WTC11 (cell line): ENCODE measurements at places on chromosomes 1 and 21.

DNA sequence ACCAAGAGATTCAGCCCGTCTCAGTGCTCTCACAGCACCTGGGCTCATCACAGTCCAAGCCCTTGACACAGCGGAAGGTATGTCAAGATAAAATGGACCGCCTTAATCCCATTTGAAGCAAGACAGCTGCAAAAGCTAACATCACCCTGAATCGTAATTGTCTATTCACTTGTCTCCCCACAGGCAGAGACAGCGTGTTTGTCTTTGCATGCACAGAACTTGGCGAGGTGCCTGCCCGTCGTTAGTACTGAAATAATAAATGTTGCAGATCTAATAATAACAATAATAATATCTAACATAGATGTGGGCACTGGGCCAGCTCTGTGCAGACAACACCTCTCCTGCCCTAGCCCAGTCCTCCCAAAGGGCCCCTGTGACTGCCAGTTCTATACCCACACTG is 271.7 kb downstream of the NPHP4 start:
- no peak for DNase-seq

GRCh38 chr1:171081314-171081753 is 9.4 kb upstream of the FMO3 start:
- no peak for DNase-seq

GRCh38 chr1:155326020-155326526 is 5.4 kb downstream of the RUSC1 start:
- DNase-seq, result no peak

DNA sequence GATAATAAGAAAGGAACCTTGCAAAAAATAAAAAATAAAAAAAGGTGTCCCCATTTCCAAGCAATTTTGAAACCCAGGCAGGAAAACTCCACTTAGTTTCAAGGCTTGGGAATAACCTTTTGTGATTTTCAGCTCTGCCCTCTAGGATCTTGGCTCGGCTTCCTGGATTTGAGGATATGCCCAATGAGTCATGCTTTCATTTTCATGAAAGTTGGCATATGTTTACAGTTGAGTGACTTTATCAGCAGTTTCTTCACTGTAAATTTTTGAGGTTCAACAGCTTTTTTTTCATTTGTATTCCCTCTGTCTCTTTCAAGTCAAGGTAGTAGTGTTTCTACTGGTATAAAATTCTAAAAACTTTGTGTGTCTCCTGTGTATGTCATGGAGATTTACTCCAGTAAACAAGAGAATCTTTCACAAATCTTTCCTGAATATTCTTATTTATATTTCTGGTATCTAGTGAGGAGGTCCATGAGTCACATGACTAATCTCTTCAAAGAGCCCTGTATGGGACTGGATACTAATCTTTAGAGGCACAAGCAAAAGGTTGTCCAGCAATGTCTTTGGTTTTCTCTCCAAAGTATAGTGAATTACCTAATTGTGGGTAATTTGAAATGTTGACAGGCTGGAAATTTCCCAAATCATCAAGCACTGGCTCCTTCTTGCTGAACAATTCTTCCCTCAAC is 335.3 kb downstream of the BRINP2 start:
- no peak for DNase-seq

- DNase-seq, result no peak
Measured at GRCh38 chr1:27521336-27521831, 31.4 kb upstream of the WASF2 start.

DNA sequence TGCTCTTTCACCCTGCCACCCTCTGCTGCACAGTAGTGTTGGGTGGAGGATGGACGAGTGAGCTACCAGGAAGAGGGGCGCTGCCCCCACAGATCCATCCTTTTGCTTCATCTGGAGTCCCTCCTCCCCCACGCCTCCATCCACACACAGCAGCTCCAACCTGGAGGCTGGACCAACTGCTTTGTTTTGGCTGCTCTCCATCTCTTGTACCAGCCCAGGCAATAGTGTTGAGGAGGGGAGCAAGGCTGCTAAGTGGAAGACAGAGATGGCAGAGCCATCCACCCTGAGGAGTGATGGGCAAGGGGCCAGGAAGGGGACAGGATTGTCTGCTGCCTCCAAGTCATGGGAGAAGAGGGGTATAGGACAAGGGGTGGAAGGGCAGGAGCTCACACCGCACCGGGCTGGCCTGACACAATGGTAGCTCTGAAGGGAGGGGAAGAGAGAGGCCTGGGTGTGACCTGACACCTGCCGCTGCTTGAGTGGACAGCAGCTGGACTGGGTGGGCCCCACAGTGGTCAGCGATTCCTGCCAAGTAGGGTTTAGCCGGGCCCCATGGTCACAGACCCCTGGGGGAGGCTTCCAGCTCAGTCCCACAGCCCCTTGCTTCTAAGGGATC is 8.5 kb downstream of the CHRNB2 start:
- DNase-seq, result no peak

DNA sequence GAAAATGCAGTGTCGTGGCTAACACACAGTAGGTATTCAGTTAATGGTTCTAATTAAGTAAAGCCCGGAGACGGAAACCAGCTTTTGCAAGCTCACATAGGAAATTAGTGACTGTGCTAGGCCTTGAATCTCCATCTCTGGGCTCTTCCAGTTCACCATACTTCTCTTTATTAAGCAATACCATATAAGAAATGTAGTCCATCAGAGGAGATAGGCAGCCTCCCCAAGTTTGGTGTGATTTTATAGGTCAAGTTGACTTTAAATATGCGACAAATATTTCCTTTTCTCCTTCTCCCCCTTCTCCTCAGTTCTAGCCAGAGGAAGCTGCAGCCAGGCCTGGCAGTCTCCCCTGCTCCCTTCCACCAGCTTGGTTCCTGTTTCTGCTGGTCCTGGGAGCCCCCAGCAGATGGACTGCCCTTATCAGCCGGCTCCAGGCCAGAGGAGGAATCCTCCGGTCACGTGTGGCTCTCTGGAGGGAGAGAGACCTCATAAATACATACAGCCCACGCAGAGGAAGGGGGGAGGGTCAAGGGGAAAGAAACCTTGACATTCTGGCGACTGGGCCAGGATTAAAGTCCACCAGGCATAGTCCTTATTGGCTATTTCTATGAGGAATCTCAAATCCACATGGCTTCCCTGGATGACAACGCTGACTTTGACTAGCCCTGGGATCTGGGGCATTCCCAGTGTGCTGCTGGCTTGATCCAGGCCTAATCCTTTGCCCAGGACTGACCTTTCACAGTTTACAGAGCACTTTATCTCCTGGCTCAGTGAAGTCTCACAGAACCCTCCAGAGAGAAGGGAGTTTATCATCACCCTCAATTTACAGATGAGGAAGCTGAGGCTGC is 115.1 kb upstream of the JUN start:
- DNase-seq, result no peak
